ENCODE measurements at places on chromosomes 1 and 21.

- DNase-seq, result no peak
Observed at GRCh38 chr21:16605597-16605996, 875.8 kb downstream of the USP25 start.

- DNase-seq, result no peak
Observed at GRCh38 chr1:10674700-10675609, 121.5 kb downstream of the CASZ1 start.

GRCh38 chr1:151897991-151898431 lies 11.3 kb downstream of the THEM4 start:
- DNase-seq, result no peak

DNA sequence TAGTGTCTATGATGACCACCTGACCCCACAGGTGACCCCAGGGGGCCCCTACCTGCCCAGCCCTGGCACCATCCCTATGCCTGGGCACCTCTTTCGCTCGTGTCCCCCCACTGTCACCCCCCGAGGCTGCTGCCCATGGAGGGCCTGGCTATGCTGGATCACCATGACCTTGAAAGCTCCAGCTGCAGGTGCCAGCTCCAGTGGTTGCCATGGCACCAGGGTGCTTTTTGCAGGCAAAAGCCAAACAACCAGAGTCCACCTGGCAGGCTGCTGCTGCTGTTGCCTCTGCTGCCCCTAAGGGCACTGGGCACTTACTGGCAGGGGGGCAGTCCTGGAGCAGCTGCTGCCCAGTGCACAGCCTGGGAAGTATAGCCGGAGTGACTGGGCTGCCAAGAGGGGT lies 21.7 kb downstream of the ETNK2 start:
- DNase-seq, result no peak

DNA sequence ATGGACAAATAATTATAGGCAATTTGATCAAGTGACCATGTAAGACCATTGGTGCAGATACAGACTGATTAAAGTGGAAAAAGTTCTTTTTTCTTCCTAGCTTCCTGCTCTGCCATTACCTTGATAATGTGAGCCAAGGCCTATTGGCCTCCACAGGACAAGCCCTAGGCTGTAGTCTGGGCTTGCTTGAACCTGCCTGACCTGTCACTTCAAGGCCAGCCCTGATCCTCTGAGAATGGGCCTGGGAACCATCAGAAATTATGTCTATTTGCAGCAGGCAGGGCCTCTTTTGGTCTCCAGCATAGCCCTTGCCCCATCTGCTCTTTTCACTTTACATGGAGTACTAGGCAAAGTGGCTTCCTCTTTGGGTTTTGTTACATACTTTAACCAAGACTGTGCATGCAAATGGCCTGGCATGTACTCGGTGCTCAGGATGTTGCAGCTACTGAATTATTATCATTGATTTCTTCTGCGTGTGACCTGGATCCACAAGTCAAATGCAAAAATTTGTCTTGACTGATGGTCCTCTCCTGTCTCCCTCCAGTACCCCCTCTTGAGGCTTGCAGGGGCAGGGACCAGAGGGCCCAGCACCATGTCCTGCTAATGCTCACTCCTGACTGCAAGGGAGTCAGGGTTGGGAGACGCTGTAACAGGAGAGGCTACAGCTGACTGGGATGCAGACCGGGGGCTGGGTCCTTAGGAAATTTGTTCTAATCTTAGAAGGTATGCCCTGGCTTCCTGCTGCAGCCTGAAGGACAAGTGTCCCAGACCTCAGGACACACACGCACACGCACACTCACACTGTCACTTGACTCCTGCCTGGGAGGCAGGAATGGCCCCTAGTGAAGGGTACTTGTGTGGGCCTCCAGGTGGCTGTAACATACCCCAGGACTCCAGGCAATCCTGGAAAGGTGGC lies 39.4 kb downstream of the RCSD1 start:
- DNase-seq, result no peak

DNA sequence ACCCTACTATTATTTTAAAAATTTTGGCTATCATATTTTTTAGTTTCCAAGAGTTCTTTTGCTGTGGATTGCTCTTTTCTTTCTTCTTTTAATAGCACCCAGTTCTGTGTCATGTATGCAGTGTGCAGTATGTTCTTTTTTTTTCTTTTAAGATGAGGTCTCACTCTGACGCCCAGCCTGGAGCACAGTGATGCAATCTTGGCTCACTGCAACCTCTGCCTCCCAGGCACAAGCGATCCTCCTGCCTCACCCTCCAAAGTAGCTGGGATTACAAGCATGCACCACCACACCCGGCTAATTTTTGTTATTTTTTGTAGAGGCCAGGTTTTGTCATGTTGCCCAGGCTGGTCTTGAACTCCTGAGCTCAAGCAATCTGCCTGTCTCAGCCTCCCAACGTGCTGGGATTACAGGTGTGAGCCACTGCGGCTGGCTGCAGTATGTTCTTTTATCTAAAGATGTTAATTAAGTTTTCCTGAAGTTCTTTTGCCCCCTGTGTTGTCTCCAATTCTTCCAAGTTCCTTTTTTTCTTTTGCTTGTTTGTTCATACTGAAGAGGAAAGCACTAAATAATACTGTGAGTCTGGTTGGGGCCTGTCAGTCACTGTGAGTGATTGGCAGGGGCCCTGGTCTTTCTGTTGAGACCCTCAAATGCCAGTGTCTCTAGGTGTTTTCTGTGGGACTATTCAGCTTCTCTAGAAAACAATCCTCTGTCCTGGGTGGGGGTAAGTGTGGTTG lies 17.5 kb upstream of the TTC22 start:
- DNase-seq, result no peak

DNA sequence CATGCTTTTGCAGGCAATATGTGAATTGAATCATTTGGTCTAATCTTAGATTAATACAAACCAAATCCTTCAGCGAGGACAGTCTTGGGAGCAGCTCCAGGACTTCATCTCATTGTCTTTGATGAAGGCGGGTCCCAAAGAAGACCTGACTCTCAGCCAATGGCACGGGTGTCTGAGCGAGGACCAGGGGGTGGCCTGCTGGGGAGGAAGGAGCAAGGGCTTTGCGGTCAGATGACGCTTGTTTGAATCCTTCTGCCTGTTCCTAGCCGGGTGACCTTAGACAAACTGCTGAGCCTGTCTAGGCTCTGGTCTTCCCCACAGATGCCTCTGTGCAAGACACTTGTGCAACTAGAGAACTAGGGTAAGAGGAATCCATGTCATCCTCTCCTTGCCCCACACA lies 312.1 kb upstream of the VAMP3 start:
- no peak for DNase-seq

GRCh38 chr1:78839704-78840277 lies 166.7 kb downstream of the ADGRL4 start:
- no peak for DNase-seq

GRCh38 chr1:175195798-175196197 lies 3.2 kb upstream of the KIAA0040 start:
- no peak for DNase-seq

GRCh38 chr1:224720216-224720615 lies 104.1 kb downstream of the CNIH3 start:
- DNase-seq, result no peak

GRCh38 chr1:230065571-230065970 lies 1.5 kb upstream of the GALNT2 start:
- DNase-seq, result no peak

GRCh38 chr1:178724376-178724727 lies 692 bp upstream of the RALGPS2 start:
- DNase-seq, result no peak

DNA sequence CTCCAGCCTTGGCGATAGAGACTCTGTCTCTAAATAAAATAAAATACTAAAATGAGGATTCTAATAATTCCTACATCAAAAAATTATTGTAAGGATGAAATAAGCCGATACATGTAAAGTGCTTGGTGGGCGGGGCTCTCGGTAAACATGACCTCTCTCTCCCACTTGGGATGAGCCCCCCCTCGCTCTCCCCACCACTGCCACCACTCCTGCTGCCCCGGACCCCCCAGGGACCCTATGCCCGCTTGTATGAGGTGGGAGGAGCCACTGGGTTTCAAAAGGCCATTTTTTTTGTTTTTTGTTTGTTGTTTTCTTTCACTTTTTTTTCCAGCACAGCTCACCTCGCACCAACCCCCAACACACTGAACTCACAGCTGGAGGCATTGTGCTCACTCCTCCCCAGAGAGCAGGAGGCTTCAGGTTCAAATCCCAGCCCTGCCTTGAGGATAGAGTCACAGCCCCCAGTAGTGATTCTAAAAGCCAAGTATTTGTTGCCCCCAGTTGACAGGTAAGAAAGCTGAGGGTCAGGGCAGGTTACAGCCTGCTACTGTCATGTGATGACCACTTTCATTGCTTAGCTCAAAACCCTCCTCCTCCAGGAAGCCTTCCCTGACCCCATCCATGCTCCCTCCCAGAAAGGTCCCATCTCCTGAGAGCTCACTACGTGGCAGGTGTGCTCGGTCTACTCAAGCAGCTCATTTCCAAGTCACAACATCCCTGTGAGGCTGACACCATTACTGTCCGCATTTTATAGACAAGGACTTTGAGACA lies 4.2 kb downstream of the SDC3 start:
- no peak for DNase-seq

GRCh38 chr1:23254584-23254983 lies 37.3 kb upstream of the HTR1D start:
- no peak for DNase-seq

- no peak for DNase-seq
Observed at GRCh38 chr1:7621334-7622219, 149.5 kb upstream of the VAMP3 start.

GRCh38 chr1:44609412-44609767 lies 64.9 kb downstream of the TMEM53 start:
- DNase-seq, result peak; percentile 10

DNA sequence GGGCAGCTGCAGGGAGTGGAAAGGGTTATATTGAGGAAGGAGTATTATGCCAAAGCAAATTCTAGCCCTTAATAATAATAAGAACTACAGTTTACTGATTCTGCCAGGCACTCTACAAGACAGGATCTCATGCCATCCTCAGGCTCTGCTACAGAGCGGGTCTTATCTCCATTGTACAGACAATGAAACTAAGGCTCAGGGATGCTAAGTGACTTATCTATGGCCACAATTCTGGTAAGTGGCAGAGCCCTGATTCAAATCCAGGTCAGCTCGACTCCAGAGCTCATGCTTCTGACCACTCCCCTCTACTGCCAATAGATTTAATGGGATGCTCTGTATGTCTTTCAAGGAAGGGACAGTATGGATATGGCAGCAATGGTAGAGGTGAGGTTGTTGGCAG lies 146.1 kb upstream of the CD34 start:
- DNase-seq, result no peak

- DNase-seq, result no peak
Observed at GRCh38 chr1:1304331-1305299, 3.1 kb downstream of the ACAP3 start.
